DMS53 (cell line): ENCODE measurements at places on chromosomes 5 and 9.

DNA sequence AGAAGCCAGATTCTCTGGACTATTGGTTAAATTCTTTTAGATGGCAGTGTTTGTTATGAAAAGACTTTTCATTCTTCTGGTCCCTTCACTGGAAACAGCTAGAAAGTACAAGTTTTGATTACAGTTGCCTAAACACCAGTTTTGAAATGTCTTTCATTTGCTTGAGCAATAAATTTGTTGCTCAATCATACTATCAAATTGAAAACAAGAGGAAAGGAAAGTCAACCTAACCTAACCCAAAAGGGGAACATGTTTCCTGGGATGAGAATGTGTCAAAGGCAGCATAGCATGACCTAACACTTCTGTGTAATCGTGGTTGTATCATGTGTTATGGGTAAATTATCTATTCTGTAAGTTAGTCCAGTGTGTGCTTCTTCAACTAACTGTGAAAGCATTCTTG is 213.2 kb downstream of the TMC1 start:
- DNase-seq: no peak

- peak; percentile 47 for DNase-seq
Observed at GRCh38 chr5:138148811-138149210, 9.6 kb upstream of the NME5 start.

DNA sequence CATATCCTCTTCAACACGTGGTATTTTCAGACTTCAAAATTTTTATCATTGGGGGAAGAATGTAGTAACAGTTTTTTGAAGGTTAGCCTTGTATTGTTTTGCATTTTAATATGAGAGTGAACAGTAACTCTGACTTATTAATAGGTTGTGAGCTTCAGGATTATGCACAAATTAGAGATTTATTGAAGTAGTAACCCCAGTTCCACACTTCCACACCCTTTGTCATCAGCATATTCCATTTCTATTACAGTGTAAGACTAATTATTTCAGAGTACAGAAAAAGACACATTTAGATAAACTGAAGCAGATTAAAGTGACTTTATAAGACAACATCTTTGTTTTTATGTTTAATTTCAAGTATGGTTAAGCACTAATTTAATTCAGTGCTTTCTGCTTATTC is 105.7 kb downstream of the CDC42SE2 start:
- DNase-seq: no peak

GRCh38 chr5:170152767-170153166 is 47.1 kb downstream of the FOXI1 start:
- DNase-seq: no peak

GRCh38 chr5:170444181-170444580 is 55.0 kb upstream of the KCNMB1 start:
- no peak for DNase-seq

DNA sequence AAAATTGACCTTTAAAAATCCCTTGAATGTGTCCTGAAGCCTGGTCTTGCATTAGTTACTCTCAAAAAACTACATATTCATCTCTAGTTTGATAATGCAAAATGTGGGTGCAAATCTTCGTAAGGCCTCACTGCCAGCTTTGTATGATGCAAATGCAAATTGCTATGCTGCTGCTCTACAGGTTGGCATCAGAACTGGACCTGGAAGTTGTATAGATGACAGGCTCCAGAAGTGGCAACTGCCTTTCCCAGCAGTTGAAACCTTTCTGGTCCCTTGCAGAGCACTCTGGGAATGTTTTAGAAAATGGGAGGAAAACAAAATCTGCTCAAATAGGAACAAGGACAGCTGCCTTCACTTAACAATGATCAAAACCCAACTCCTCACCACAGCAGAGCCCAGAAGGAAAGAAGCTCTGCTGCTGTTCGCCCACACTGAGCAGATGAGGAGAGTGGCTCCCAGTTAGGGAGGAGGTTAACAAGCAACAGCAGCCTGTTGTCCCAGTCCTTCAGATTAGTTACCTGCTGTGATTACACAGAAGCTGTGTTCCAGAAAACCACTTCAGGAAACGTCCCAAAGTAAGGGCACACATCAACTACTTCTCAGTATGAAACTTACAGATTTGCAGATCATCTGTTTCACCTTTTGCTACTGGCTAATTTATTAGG is 93.5 kb downstream of the PLPP1 start:
- DNase-seq: no peak

GRCh38 chr9:85502815-85503655 is 238.7 kb downstream of the AGTPBP1 start:
- no peak for DNase-seq
